ENCODE measurements at places on chromosomes 2 and 18. TPM values are rescaled to one million over a fixed set of nuclear protein-coding genes. Genes with fewer than 3 reads are reported as not detected.

The ZNF396 gene
- 3.4 TPM for polyA plus RNA-seq

The HES6 gene
- 23.0 TPM for polyA plus RNA-seq

The UGT1A10 gene
- not detected for polyA plus RNA-seq

The REG3A gene
- 0.27 TPM for polyA plus RNA-seq

The TUBB8B gene
- polyA plus RNA-seq, result 0.47 TPM
